ENCODE measurements at places on chromosomes 2 and 18.

DNA sequence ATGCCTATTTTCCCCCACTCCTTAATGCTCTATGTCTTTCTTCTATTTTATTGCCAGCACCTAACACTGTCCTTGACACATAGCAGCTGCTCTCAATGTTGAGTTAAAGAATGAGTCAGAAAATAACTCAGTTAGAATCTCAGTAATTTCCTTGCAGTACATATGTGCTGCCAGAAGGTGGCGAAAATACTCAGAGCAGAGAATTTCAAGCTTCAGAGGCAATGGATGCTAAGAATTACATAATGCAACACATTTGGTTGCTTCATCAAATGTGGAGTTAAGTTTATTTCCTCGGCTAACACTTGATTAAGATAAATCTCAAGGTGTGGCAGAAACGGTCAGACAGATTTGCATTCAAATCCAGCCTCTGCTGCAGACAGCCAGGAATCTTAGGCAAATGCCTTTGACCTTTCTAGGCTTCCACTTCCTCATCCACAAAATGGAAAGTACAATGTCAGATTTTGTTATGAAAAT lies 105.6 kb downstream of the VSNL1 start:
- peak; percentile 28 for DNase-seq

DNA sequence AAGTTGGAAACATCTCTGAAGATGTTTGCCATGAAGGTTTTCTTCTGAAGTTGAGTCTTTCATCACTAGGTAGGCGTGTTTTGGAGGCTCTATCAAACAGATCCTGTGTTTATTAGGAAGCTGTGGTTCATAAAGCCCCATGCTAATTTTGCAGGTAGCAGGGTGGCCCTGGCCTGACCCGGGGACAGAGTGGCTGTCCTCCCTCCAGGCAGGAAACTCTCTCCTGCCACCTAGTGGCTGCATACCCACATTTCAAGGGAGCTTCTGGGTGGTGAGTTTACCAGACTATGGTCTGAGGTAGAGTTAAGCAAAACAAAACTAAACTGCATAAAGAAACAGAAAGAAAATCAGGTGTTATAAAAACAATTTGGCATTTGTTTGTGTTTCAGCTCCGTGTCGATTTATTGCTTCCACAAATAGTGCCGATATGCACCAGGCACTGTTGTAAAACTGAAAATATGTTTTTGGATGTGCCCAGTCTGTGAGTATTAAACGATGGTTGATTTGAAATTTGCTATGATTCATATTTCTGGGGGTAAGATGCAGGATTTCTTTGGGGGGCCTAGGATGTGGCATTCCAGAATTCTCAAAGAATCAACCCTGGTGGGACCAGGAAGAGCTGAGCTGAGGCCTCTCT lies 26.0 kb upstream of the IL37 start:
- DNase-seq = peak; percentile 86

DNA sequence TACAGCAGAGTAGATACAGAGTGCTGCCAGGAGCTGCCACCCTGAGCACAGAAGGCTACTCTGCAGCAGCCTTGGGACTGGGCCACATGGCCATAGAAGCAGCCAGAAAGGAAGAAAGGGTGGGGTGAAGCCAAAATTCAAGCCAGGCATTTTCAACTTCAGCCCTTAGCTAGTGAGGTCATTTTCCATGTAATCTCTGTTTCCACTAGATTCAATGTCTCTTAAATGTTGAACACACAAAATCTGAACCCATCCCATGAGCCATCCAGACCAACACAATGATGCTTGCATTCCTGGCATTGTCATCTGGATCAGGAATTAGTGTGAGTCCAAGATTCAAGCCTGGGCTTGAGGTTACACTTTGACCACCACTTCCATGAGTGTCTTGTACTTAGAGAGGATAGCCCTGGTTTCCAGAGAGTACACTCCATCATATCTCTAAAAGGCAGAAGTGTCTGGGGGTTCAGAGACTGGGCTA lies 243.6 kb downstream of the OSR1 start:
- DNase-seq = no peak

- DNase-seq = no peak
Measured at GRCh38 chr18:13376298-13376840, 157.8 kb downstream of the LDLRAD4 start.

- no peak for DNase-seq
Measured at GRCh38 chr2:141766225-141766624, 364.6 kb downstream of the LRP1B start.

- DNase-seq = no peak
Measured at GRCh38 chr2:176132205-176133171, 3.0 kb downstream of the HOXD8 start.

DNA sequence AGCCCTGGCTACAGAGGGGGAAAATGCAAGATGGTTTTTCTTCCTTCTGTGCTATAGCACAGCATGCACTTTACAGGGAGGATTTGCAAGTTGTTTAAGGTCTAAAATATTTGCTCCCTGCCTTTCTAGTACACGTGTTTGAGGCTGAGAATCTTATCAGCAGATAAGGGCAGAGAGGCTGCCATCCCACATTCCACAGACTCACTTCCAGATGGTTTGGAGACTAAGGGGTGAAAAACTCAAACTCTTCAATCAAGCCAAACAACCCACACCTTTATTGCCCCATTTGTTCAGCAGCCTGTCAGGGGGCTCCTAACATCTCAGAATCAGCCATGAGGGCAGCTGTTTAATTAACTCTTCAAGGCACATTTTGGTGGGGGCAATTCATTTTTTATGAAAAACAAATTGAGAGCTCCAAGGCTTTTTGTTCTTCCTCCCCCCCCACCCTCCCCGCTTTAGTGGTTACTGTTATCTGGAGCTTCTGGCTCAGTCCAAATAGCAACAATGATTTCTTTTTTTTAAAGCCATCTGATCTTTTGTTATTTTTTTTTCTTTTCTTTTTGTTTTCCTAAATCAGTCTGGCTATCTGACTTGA lies 242.6 kb upstream of the NT5C1B start:
- no peak for DNase-seq

DNA sequence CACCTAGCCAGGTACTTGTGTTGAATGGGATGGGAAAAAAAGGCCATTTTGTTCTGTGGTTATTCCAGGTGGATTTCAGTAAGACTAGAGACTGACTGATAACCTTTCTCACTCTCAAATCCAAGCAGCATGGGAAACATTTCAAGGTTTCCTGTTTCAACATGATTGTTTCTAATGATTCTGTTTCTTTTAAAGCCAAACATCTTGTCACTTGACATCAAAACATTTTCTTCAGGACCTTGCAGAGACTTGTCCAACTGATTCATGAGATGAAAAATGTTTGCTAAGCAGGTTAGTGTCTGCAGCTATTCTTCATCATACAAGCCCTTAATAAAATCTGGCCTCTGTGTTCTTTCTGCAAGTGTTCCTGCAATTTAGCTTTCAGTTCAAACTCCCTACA lies 456.5 kb upstream of the CWC22 start:
- DNase-seq = no peak

DNA sequence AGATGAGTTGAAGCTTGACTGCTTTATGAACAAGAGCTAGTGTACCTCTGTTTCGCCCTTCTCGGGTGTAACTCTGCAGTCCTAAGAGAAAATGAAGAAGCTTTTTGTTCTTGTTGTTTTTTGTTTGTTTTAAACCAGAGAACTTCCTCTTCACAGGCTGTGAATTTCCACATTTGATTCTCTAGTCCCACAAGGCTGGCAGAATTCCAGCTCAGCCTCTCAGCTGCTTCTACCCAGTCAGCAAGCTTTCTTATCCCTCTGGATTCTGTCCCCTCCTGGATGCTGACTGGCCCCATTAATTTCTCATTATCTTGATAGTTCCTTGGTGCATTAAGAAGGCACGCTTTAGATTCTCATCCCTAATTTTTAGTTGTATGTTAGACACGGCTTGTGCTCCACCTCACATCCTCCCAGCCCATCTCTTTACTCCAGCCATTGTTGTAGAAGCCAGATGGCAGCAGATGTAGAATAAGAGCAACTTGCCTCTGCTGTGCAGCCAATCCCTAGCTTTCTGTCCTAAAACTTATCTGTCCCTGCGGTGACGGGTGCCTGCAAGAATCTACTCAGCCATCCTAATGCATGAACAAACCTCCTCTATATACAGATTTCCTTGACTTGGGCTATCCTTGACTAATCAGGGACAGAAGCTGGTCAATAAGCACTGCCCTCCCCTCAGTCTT lies 12.3 kb upstream of the RESP18 start:
- no peak for DNase-seq

- DNase-seq = peak; percentile 20
Measured at GRCh38 chr2:9703085-9703678, 72.4 kb upstream of the YWHAQ start.

- no peak for DNase-seq
Measured at GRCh38 chr2:237806334-237806733, 7.8 kb downstream of the RBM44 start.

DNA sequence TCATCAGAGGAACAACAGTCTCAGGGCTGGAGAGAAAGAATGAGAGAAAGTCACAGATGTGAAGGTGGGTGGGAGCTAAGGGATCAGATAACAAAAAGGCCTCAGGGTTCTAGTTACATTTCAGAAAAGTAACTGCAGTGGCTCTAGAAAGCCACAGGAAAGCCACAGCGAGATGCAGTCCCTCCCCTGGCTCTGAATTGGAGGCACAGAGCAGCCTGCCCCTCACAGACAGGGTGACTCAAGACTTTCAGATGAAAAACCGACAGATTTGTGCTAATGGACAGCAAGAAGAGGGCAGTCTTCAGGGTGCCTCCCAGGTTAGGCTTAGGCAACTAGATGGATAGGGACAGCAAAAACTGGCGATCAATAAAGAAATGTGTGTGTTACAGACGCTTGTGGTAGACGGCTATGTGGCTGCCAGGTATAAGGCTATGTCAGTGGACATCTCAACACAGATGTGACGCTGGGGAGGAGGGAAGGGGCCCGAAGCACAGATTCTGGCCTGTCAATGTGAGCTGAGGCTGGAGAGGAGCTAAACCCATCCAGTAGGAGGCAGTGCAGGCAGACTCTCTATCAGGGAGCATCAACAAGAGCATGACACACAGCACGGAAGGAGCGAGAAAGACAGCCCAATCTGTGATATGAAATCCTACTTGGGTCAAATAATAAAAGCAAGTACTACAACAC lies 26.2 kb downstream of the UNC50 start:
- no peak for DNase-seq

- no peak for DNase-seq
Measured at GRCh38 chr2:169114056-169114455, 44.7 kb downstream of the DHRS9 start.

DNA sequence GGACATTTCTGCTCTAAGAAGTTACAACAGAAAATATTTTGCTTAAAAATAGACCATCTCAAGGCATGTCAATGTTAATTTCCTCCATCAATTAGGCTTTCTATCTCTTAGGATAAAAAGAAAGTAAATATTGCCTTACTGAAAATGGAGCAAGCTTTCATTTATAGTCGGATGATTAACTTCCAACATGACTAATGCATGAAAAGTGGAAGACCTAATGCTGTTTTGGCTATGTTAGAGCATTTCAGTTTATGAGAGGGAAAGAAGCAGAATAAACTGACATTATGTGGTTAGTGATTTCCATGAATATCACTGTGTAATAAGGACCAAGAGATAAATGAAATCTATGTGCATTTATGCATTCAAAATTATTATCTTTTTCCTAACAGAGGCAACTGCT lies 475.2 kb upstream of the UBE2E3 start:
- DNase-seq = no peak

DNA sequence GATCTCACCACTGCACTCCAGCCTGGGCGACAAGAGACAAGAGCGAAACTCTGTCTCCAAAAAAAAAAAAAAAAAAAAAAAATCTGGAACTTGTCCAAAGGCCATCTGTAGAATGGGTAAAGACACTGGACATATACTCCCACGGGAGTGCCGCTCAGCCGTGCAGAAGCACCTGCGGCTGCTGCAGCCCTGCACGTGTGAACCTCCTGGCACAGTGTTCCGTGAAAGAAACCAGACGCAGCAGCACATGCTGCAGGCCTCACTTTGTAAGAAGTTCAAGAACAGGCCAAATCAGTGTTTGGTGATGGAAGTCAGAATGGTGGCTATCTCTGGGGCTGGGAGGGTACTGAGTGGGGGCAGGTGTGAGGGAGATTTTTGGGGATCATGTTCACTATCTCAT lies 6.5 kb downstream of the CHRND start:
- DNase-seq = no peak

DNA sequence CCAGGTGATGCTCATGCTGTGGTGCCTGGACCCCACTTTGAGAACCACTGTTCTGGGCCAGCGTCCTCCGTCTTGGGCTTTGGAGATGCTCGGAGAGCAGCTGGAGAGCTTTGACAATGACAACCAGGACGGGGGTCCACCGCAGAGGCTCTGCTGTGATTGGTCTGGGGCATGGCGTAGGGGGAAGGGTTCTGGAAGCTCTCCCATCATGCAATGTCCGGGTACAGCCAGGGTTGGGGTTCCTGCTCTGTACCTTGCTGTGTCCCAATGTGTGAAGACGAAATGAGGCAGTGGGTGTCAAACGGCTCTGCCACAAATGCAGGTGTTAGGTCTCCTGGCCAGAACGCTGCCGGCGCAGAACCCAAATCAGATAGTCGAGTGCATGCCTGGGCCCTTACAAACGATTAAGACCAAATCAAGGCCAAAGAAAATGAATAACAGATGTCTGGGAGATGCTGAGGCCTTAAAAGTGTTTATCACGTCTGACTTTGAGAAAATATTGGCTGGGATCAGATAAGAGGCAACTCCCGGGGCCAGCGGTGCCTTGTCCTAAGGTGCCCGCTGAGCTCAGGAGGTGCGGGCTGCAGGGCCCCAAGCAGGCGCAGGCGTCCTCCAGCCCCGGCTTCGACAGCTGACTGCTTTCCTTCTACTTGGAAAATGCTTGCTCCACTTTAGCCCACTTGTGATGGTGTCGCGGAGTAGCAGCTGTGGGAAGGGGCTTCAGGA lies 117.2 kb downstream of the VAPA start:
- DNase-seq = no peak

GRCh38 chr18:2515908-2516625 lies 55.2 kb downstream of the METTL4 start:
- no peak for DNase-seq

- no peak for DNase-seq
Measured at GRCh38 chr2:112782234-112782799, 2.0 kb downstream of the IL1A start.

DNA sequence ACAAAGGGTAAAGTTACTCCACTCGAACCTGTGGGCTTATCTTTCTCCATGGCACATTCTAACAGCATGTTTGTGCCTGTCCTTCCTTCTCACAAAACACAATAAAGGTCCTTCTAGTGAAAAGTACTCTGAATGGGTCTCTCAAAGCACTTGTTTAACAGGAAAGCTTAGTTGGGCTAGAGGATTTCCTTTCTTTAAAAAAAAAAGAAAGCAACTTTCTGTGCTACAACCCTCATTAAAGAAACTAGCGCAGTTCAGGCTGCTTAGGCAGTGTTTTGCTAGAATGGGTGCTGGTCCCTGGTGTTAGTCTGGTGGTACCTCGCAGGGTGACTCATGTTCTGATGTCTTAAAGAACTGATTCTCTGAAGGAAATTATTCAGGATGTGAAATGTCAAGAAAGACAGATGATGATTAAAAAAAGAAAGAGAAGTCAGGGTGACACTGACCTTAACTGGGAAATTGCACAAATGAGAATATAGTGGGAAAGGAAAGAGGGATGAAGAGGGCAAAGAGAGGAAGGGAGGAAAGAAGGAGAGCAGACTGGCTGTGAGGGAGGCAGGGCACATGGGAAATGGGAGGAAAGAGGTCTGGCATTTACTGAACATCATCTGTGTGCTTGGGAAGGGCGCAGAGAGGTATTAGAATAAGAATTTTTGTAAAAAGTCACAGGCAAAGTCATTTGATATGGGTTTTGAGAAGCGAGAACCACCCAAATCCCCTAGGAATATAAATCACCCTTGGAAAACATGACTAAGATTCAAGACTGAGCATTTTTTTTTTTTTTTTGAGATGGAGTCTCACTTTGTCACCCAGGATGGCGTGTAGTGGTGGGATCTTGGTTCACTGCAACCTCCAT lies 74.9 kb downstream of the ATP8B1 start:
- DNase-seq = no peak

- no peak for DNase-seq
Measured at GRCh38 chr2:221203125-221203524, 369.0 kb downstream of the EPHA4 start.
